Caki2 (cell line): ENCODE measurements at places on chromosomes 7 and 10. TPM values are rescaled to one million over a fixed set of nuclear protein-coding genes. Genes with fewer than 3 reads are reported as not detected.

NXPH1 gene
- total RNA-seq, result 0.14 TPM in 1 of 2 replicates, not detected in the other

FAM24B gene
- total RNA-seq, result 0.64 and 2.5 TPM in 2 replicates

DNA sequence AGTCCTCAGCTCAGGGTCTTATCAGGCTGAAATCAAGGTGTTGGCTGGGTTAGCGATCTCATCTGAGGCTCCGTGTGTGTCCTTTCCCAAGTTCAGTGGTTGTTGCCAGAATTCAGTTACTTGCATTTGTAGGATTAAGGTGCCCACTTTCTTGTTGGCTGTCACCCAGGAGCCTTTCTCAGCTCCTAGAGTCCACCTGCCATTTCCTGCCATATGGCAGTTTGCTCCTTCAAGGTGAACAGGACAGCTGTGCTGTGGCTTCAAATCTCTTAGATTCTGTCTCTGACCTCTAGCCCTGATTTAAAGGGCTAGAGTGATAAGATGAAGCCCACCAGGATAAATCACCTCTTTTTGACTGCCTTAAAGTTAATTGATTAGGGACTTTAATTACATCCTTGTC is 1.0 kb upstream of the HIF1AN start:
- no peak for DNase-seq

- peak; percentile 59 for DNase-seq
Measured at GRCh38 chr10:110226543-110226925, 19.1 kb downstream of the MXI1 start.

COPS6 gene
- 91.2 and 92.5 TPM in 2 replicates for total RNA-seq

DNA sequence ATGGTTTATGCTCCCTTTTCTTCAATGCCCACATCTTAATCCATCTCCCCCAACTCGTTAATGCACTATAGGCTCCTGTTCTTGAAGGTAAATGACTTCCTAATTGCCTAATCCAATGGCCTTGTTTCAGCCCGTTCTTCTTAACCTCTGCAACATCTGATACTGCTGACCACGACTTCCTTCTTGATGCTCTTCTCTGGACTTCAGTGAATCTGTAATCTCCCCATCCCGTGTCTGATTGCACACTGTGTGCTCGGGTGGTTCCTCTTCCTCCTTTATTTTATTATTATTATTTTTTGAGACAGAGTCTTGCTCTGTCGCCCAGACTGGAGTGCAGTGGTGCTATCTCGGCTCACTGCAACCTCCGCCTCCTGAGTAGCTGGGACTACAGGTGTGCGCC is 58.9 kb downstream of the HIPK2 start:
- no peak for DNase-seq

HOXA9 gene
- total RNA-seq, result 46.9 and 62.2 TPM in 2 replicates

FANK1 gene
- 6.8 and 8.5 TPM in 2 replicates for total RNA-seq

- DNase-seq, result no peak
Measured at GRCh38 chr10:84603971-84604370, 275.6 kb downstream of the CCSER2 start.

CARD11 gene
- total RNA-seq, result 9.7 and 10.3 TPM in 2 replicates

ADD3 gene
- total RNA-seq, result 110 and 342 TPM in 2 replicates

LRRC18 gene
- not detected in 2 replicates for total RNA-seq

DNA sequence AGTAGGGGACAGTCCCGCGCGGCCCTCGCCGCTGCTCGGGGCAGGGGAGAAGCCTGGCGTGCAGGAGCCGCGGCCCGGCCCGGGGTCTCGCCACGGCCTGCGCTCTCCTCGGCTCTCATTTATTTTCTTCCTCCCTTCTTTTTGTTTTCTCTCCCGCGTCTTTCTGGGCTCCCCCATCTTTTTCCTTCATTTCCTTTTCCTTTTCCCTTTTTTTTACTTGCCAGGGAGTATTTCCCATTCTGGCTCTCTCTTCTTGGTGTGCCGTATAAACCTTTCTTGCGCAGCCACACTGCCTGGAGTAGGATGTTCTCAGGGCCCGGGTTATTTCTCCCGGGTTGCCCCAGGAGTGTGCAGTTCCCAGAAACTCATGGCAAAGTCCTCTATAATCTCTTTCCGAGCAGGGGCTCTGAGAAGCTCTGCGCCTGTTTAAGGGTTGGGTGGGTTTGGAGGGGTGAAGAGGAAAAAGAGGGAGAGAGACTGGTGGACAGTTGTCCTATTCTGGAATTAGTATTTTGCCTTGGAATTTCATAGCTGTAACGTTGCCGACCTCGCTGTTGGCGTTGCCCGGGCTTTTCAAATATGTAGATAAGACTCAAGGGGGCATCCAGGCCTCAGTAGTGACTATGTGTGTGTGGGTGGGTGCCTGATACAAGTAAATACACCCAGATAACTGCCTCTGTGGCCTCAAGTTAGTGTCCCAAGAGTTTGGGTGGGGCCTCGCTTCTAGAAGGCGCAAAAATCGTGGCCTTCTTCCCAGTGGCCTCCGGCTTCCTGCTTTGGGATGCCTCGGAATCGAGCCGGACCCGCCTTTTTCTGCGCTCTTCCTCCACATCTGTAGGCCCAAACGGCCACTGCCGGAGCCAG is 4.3 kb upstream of the ZNF503 start:
- no peak for DNase-seq
